NCI-H1694 (cell line): ENCODE measurements at places on chromosomes 16 and 17.
A peak's percentile ranks its signal among the peaks of the same experiment; 100 is the strongest.

DNA sequence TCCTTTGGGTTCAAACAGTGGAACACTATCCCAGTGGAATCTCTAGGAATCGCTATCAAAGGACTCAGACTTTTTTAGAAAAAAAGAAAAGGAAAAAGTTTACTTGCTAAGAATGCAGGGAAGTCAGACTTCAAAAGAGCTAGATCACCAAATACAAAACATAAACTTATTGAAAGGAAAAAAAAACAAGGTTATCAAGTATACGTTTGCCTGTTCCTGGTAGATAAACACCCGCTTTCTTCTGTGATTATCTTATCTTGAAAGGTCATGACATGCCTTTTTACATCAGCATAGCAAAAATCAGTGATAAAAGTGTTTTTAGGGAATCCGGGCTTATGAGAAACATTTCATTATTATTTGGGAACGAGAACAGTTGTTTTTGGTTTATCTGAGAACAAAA, 129.3 kb upstream of the TMEM97 start:
- DNase-seq, result no peak

- DNase-seq, result no peak
These were observed 113.2 kb downstream of the GSG1L start for GRCh38 chr16:27950206-27950887.

- DNase-seq, result no peak
These were observed 37.4 kb downstream of the CCDC57 start for GRCh38 chr17:82175201-82175600.

GRCh38 chr17:32335687-32336086, 6.3 kb downstream of the C17orf75 start:
- no peak for DNase-seq

DNA sequence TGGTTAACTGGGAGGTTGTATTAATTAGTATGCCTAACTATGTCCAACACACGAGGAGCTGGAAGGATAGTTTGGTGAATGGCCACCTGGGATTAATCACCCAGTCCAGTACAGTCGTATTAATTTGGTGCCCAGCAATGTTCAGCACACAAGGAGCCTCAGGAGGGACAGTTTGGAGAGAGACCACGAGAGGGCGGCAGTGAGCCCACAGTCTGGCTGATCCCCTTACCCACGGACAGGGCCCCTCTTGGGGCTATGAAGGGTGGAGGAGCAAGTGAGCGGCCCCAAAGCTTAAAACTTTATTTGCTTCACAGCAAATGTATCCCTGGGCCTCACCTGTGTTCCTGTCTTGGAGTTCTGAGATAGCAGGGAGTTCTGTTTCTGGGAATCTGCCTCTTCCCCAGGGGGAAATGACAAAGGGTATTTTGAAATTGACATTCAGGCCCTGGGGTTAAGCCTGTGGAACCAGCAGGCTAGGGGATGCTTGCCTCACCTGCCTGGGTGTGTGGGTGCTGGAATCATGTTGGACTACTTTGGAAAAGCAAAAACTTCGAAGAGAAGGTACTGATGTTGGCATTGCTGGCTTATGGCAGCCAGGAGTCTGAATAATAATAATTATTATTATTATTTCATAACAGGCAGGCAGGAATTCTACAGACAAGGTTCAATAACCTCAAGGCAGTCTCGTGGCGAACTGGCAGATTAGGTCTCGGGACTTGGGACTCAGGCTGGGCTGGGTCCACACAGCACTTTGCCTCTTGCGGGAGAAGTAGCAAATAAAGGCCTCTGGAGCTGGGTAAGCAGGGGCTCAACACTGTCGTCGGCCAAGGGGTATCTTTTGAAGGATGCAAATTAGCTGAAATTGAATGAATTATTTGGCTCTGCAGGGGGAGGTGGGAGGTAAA, 227.6 kb upstream of the ASIC2 start:
- peak; percentile 33 for DNase-seq

GRCh38 chr17:6713130-6713917, at the start of gene SLC13A5:
TSS of gene SLC13A5 (minus strand) at chr17:6713369. CDS start at chr17:6713333, 36 bp downstream.
- DNase-seq, result no peak

- DNase-seq, result peak; percentile 54
These were observed 886.3 kb upstream of the RBFOX1 start for GRCh38 chr16:6446370-6446769.

DNA sequence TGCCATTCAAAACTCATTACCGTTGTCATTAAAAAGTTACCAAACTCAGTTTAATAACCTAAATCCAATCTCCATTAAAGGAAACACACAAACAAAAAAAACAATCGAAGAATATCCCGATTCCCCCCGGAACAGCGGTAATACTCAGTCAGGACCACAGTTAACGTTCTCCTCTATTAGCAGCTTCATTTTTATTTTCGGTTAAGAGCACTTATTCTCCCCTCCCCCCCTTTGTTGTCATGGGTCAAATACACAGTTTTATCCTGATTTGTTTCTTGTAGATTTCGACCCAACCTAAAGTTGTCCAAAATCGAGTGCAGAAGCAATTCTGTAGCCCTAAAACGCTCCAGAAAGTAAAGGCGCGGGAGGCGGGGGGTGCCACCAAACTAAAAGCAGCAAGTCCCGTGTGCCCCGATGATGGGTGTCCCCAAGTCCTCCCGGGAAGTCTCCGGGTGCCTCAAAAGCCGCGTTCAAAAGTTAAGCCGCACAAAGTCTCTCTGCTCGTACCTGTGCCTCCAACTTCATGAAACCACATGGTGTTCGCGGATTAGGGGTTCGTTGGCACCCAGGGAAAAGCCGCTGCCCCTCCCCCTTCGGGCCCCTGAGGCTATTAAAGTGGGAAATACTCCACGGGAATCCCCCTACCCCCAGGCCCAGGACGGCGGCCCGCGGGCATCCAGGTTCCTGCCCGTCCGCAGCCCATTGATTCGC, 996 bp downstream of the SUMO2 start:
- no peak for DNase-seq

DNA sequence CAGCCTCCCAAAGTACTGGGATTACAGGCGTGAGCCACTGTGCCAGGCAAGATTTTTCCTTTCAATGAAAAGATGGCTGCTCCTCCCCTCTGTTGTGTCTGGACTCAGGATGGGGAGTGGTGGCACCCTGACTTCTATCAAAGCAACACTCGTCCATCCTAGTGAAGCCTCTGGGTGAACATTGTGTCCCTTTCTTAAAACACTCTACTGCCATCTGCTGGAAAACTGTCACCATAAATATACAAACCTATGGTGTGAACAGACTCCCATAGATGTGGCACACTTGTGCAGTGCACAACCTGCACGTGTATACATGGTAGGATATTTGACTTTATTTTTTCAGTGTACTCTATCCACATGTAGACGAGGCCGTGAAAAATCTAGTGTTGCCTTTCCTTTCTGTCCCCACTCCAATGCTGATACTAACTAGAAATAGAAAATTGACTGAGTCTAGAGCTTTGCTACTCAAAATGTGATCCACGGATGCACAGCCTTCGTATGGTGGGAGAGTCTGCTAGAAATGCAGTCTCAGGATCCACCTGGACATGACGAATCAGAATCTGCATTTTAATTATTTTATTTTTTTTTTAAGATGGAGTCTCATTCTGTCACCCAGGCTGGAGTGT, 55.9 kb upstream of the PLCG2 start:
- peak; percentile 89 for DNase-seq

- DNase-seq, result peak; percentile 9
These were observed 19.3 kb downstream of the ANKFN1 start for GRCh38 chr17:56172517-56172982.

DNA sequence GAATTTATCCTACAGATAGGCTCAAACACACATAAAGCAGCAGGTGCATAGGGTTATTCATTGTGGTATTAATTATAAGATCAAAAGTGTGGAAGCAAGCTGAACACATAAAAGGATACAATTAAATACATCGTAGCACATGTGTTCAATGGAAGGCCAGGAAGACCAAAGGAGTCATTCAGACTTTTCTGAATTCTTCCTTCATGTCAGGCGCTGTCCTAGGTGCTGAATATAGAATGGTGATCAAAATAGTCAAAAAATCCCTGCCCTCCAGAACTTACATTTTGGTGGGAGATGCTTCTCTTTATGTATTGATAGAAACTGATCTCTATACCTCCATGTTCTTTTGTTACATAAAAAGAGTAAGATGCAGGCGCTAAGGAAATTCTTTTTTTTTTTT, 439.0 kb upstream of the ASIC2 start:
- no peak for DNase-seq

DNA sequence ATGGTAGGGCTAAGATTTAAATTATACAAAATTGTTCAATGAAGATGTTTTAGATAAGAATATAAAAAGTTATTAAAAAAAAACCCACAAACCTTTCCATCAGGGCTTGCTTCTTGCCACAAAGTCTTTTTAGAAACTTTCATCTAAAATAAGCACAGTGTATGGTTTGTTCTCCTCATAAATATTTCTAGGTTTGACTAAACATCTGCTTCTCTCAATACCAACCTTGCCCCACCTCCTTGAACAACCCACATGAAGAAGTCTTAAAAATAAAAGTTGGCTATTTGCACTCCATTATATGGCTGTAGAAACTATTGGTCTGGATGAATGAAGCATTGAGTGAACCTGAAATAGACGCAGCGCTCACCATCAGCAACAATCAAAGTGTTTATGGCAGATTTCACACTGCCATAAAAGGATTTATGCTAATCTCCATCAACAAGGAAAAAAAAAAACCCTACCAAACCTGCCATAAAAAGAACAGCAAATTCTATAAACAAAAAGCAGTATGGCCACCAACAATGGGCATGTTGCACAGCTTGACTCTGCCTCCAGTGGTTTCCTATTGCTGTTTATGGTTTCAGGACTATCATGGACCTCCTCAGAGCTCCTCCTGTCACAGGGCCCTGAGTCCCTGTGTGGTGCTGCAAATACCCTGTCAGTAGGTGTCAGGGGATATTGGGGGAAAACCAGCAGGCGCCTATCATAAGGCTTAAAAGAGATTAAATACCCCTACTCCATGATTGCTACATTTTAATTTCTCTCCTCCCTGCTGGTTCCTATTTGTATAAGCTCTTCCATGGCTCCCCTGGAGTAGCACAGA, 37.6 kb downstream of the SNX11 start:
- no peak for DNase-seq

DNA sequence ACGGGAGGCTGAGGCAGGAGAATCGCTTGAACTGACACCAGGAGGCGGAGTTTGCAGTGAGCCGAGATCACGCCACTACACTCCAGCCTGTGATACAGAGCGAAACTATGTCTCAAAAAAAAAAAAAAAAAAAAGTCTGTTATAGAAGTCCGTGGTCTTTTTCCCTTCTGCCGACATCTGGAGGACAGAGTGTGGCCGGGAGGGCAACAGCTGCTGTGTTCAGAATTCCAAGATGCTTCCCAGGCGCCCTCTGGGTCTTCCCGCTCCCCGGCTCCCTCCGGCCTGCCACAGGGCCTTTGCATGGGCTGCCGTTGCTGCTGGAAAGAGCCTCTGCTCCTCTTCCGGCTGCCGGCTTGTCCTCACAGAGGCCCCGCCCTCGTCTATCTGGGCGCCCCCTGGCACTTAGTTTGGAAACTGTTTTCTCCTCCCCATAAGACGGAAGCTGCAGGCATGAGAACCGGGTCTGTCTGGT, 2.4 kb upstream of the CACNA1H start:
- DNase-seq, result no peak

DNA sequence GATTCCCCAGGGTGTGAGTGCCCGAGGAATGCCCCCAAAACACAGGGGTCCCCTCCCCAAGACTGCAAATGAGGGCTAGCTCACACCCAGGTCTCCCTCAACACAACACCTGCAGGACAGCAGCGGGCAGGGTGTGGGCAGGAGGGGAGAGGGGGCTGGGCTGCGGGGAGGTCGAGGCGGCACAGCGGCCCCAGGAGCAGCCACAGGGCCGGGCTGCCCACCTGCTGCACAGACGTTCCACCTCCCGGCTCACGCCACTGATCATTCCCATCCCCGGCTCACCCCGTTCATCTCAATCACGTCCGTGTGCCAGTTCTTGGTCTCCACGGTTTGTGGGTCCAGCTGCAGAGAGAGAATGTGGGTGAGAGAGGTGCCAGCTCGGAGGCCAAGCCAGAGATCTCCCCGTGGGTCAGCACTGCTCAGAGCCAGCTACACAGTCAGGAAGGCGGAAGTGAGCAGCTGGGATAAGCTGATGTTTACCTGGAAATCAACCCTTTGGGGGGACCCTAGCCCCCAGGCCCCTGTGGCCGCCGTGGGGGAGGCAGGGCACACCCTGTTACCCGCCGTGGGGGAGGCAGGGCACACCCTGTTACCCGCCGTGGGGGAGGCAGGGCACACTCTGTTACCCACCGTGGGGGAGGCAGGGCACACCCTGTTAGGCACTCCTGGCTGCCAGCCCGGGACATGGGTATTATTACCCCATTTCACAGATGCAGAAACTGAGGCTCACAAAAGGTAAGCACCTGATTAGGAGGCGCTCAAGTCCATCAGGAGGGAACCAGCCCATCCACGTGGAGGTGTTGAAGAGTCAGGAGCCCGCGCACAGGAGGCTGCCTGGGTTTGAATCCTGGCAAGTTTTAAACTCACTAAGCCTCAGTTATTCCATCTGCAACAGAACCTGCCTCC, 16.1 kb downstream of the TIMM22 start:
- DNase-seq, result no peak
